Body of pancreas (tissue), 4 donors: ENCODE measurements at places on chromosomes 7 and 10. TPM values are rescaled to one million over a fixed set of nuclear protein-coding genes. Genes with fewer than 3 reads are reported as not detected.

The STEAP4 gene
- total RNA-seq = 14.8 TPM

The LRRC4 gene
- under 0.01 TPM for total RNA-seq

The A1CF gene
- 18.5 TPM for total RNA-seq

The FEZF1 gene
- not detected for total RNA-seq

The CYP17A1 gene
- total RNA-seq = not detected

The FAM204A gene
- total RNA-seq = 8.6 TPM

The GHRHR gene
- total RNA-seq = not detected

DNA sequence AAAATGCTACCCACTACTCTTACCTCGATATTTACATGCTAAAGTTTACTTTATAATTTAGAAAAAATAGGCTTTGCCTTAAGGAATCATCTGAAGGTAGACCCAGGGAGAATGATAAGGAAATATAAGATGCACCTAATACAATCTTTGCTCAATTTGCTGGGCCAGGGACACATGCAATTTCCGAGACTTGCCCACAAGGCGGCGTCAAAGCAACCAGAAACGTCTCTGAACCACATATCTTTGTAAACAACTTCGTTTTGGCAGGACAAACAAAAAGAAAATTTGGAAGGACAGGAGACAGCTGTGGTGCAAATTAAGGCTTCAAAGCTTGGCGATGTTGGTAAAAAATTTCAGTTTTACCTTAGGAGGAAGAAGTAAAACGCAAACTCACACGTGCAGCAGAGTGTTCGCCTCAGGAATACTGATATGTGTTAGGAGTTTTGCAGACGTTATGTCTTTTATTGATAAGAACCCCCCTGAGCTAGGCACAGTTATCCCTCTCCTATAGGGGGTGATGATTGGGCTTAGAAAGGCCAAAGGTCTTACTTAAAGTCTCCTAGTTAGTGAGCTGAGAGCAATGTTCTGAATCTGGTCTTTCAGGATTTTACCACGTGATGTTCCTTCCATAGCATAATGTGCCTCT is 134.3 kb downstream of the PRKCQ start:
- DNase-seq = no peak
- no peaks in the 10 kb centered on the region for H3K27me3 ChIP-seq
- no peaks in the 10 kb centered on the region for H3K36me3 ChIP-seq
- H3K4me1 ChIP-seq = no peaks in the 10 kb centered on the region

DNA sequence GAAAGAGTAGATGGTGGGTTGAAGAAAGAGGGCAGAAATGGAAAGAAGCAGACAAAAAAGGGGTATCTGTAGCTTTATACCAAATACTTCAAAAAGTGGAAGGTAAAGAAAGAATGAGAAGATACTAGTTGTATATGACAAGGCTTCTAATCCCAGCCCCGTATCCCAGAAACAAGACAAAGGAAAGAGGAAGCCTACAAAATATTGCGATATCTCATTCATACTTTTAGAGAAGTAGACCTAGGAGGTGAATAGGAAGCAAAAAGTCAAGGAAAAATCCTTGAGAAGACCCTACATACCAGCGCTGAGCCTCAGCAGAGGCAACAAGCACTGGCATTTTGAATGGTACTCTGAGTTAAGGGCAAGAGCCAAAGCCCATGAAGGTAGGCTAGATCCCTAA is 26.6 kb downstream of the PHTF2 start:
- no peaks in the 10 kb centered on the region for H3K36me3 ChIP-seq
- H3K27me3 ChIP-seq = no peaks in the 10 kb centered on the region
- no peak overlapping the region for H3K27ac ChIP-seq
- DNase-seq = no peak

DNA sequence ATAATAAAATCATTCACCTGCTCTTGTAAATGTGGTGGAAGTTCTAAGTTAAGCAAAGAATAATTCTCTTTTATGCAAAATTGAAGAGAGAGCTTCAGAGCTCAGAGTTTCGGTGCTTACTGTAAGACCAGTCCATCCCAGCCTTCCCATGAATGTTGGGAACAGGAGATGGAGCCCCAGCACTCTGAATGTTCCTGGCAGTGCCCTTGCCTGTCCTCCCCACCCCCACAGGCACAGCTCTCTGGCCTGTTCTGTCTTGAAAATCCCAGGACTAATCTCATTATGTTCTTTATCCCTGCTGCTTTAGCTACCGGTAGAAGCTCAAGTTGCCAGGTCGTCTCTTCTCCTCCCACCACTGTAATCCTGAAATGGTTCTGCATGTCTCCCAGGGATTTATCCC is 29.1 kb upstream of the LHFPL3 start:
- H3K4me1 ChIP-seq = no peaks in the 10 kb centered on the region
- no peak overlapping the region for H3K27ac ChIP-seq
- no peak for DNase-seq
- no peaks in the 10 kb centered on the region for H3K27me3 ChIP-seq
- H3K36me3 ChIP-seq = no peaks in the 10 kb centered on the region

DNA sequence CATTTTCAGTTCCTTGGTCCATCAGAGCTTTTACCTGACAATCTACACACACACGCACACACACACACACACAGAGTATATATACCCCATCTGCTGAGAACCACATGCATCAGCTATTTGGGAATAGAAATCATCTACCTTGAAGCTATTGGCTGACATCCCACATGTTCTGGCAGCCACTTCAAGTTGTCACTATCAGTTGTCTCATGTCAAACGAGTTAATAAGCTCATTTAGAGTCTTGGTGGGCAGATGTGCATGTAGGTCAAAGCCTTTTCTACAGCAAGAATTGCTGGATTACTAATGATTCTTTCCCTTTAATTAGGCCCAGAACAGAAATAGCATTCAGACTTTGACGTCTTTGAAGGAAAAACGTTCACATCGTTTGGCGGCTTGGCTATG is 36.8 kb downstream of the COL28A1 start:
- DNase-seq = no peak
- H3K27ac ChIP-seq = no peak overlapping the region
- H3K4me3 ChIP-seq = no peak overlapping the region
- H3K4me1 ChIP-seq = no peaks in the 10 kb centered on the region
- H3K27me3 ChIP-seq = no peaks in the 10 kb centered on the region
- H3K36me3 ChIP-seq = no peaks in the 10 kb centered on the region

- H3K36me3 ChIP-seq = no peaks in the 10 kb centered on the region
- DNase-seq = peak; percentile 20
- H3K27me3 ChIP-seq = no peaks in the 10 kb centered on the region
- no peak overlapping the region for H3K4me3 ChIP-seq
- no peaks in the 10 kb centered on the region for H3K4me1 ChIP-seq
Observed at GRCh38 chr7:152054367-152055230, 29.1 kb downstream of the GALNT11 start.

GRCh38 chr10:58795560-58795959 is 282.9 kb downstream of the BICC1 start:
- no peak overlapping the region for H3K4me3 ChIP-seq
- H3K27ac ChIP-seq = no peak overlapping the region
- H3K4me1 ChIP-seq = peaks cover 5% of the 10 kb centered on the region
- no peak for DNase-seq

DNA sequence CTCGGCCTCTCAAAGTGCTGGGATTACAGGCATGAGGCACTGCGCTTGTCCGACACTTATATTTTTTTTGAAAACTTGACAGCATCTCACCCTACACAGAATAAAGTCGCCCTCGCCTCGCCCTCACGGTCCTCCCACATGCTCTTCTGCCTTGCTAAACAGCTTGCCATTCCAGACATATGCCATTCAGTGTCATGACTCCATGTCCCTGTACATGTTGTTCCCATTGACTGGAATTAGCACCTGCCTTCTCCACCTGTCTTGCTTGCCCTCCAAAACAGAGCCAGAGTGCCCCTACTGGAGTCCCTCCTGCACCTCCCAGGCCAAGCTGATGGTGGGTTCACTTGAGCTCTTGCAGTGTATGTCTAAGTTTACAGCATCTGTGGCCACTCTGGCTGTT is 6.2 kb downstream of the NIPSNAP2 start:
- no peak overlapping the region for H3K4me3 ChIP-seq
- peaks cover 31% of the 10 kb centered on the region for H3K4me1 ChIP-seq
- no peaks in the 10 kb centered on the region for H3K36me3 ChIP-seq
- H3K27me3 ChIP-seq = no peaks in the 10 kb centered on the region
- H3K27ac ChIP-seq = peak overlapping the region; percentile 4
